ENCODE measurements at places on chromosomes 5 and 9.

DNA sequence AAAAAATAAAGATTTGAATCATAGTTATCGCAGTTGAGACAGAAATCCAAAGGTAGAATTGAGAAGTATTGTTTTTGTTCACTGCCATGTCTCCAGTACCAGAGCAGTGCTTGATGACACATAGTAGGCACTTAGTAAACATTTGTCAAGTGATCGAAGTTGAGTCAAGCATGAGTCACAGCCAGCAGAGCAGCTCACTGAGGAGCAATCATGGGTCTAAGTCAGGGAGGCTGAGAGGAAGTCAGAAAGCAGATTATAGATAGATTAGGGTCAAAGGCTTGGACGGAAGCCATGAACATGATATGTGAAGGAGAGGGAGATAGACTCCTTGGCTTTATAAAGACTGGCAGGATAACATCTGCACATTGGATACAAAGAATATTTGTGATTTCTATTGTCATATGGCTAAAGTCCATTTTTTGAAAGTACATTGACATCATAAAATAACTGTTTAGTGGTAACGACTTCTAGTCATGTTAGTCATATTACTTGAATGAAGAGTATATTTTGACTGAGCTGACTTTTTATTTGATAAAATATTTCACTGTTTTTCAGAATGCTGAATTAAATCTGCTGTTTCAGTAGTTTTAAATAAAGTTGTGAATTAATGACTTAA lies 168.5 kb downstream of the RAB3C start:
- no peak for DNase-seq

DNA sequence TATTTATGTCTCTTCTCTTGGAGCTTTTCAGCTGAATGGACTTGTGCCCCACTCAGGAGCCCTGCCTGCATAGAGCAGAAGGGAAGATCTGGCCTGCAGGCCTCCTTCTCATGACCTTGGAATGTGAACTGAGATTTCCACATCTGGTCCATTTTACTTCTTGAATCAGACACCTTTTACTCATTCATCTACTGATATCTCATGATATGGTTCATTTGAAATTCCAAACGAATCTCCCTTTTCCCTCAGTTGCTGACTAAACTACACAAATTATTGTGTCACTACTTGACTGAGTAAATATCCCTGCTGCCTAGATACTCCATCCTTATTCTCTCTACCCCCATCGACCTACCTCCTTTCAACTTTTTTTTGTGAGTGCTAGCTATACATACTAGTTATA lies 138.7 kb downstream of the PLCXD3 start:
- no peak for DNase-seq

DNA sequence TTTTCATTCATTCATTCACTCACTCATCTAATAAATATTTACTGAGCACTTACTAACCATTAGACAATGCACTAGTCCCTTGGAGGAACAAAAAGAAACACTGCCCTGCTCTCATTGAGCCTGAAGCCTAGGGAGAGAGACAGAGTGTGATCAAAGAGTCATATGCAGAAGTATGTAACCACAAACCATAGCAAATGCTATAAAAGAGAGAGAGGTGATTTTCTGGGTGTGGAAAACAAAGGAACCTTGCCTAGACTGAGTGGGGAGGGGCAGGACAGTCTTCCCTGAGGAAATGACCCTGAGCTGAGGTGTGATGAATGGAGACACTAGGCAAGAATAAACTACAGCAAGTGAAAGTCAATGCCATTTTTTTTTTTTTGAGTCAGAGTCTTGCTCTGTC lies 10.8 kb upstream of the ADRA1B start:
- no peak for DNase-seq

- no peak for DNase-seq
Measured at GRCh38 chr5:72288924-72289323, 31.1 kb downstream of the MRPS27 start.

DNA sequence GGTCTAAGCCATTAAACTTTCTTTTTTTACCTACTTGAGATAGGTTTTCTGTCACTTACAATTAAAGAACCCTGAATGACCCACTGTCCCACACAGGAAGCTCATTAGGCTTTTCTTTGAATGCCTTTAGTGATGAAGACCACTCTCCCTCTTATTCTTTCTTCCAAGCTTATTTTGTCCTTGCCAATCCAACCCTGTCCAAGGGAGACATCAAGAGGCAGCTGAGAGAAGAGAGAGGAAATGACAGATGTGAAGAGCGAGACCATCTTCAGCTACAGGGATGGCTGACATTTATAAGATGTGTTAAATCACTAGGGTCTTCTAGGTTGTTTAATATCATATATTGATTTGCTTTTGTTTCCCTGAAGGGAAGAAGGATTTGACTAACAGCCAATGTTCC lies 133.5 kb downstream of the FAM114A2 start:
- no peak for DNase-seq

DNA sequence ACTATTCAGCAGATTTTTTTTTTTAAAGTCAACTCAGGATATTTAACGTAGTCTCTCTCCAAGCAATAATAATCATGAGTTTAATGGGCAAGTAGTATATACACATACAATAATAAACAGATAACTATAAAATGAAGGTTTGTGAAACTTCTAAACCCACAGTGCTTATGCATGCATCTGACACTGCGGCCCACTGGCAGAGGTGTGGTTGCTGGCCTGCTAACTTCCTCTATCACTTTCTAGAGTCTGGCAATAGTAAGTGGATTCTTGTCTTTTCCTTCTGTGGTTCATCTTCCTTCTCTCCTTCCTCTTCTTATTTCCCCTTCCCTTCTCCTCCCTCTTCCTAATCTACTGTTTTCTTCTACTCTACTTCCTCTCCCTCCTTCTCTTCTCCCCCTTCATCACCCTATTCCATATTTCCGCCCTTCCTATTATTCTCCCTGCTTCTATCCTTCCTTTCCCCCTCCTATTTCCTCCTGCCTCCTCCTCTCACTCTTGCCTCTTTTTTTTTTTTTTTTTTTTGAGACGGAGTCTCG lies 18.6 kb upstream of the AGXT2 start:
- no peak for DNase-seq

DNA sequence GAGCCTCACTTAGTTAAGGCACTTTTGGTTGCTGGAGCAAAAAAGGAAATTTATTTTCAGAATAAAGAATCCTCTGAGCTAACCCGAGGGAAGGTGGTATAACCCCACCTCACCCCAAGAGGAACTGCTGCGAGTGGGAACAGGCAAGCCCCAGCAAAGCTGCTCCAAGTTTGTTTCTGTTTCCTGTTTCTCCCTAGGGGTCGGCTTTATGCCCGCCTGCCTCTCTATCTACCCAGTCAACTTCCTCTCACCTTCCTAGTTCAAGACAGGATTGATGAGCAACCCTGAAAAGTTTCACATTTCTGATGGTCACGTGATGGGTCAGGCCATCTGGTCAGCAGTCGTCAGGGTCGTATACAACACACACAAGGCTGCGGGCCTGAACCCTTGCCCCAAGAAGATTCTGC lies 31.1 kb downstream of the TRIO start:
- DNase-seq, result no peak

DNA sequence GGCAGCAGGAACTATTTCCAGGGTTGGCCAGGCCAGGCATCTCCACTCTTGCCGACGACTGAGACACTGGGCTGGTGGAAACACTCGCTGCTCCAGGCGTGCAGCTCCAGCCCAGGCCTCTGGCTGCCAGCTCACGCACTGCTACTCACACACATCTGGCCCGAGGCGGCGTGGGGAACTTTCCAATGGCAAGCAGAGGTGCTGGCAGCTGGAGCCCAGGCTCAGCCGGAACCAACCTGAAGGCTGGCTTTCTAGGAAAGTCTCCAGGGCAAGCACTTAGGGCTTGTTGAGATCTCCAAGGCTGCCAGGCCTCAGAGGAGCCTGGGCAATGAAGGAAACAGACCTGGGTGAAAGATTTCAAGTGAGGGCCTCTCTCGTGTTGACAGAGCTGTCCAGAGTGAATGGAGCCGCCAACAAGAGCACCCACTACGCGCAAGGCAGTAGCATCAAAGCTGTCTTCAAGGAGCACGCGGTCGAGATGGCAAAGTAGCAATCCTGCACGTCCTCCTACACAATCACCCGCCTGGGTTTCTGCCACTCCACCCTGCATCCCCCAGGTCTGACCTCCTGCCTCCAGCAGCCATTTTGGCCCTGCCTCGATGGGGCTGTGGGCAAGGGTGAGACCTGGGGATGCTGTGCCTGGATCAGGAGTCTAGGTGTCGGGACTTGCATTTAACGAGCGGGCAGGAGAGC lies 14.4 kb downstream of the SH3PXD2B start:
- DNase-seq, result no peak

DNA sequence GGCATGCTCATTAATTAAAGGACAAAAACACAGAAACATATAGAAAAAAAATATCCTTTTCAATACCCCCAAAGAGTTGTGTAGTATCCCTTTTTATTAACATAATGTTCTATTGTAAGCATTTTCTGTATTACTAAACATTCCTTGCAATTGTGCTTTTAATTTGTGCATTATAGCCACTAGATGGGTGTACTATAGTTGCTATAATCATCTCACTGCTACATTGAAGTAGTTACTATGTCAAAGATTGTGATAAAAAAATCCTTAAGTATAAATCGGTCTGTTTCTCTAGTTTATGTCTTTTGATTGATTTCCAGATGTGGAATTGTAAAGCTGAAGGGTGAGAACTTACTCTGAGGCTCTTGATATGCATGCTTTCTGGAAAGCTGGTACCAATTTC lies 21.4 kb downstream of the FREM1 start:
- no peak for DNase-seq

GRCh38 chr5:174003795-174004194 lies 14.8 kb downstream of the C5orf47 start:
- DNase-seq, result no peak

DNA sequence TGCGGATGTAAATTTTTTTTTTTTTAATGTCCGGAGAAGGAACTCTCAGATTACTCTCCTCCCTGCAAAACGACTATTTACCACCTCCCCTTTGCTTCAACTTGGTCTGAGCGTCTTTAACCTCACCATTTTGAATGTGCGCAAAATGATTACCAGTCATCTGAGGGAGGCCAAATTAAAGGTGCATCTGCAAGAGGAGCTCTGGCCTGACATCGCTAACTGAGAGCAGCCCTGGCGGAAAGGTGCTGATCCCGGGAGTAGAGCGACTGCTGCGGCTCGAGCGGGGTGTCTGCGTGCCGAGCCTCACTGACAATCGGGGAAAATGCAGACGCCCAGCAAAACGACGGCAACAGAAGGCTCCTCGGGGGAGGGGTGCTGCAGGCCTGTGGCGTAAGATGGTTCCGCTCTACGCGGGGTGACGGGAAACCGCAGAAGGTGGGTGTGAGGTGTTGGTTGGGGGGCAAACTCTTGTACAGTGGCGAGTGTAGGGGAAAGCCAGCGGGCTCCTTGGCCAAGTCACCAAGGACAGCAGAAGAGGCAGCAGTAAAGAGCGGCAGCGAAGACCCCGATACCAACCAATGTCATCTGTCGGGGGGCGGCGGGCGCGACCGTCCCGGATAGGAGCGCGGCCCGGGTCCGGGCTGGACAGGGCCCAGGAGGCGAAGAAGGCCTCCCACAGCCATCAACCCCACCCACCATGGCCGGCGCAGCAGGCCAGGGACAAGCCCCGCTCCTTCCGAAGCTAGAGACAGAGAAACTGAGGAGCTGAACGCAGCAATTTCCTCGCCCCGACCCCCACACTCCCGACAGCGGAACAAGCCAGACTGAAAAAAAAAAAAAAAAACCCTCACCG lies 557 bp downstream of the PJA2 start:
- no peak for DNase-seq

GRCh38 chr9:76738402-76738801 lies 25.8 kb upstream of the PCA3 start:
- DNase-seq, result no peak

DNA sequence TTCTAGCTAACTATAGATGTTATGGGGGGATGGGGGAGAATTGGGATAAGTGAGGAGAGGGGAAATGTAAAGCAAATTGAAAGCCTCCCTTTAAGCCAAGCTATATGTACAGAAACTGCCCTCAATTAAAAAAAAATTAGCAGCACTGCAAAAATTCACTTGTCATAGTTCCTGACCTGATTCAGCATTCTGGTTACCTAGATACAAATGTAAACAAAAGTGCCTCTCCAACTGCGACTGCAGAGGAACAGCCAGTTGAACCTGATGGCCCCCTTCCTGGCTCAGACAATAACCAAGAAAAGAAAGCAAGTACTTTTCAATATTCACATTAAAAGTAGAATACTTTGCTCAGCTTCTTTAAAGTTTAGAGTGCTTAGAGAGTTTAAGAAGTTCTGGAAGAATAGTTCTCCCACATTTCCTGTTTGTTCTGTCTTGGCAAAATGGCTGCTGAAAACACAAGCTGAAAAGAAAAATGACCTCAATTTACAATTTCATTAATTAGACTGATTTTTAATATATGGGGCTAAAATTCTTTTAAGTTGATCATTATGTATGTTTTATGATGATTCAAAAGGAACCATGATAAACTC lies 1.5 kb downstream of the FAM81B start:
- no peak for DNase-seq

DNA sequence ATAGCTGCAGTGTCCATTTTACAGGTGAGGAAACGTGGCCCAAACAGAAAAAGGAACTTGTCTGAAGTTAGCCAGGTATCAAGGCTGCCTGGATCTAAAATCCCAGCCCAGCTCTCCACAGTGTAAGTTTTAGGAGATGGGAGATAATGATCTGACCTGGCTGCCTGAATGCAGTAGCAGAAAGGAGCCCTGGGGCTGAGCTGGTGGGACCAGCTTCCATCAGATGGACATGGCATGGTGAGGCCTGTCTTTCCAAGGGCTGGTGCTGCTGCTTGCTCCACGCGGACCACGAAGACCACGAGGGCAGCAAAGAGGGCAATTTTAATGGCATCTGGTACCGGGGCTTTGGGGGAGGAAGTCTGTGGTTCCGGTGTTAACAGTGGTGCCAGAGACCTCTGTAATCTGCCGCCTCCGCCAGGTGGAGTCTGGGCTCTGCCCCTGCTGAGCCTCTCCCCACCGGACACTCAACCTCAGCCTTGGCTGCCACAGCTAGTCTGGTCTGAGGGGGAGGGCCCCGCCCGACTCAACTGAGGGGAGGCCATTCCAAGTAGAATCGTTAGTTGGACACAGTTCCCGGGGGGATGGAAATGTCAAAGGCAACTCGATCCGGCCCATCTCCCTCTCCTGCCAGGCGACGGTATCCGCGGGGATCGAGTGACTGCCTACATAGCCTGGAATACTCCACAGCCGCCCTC lies 650 bp downstream of the MYORG start:
- DNase-seq, result no peak

DNA sequence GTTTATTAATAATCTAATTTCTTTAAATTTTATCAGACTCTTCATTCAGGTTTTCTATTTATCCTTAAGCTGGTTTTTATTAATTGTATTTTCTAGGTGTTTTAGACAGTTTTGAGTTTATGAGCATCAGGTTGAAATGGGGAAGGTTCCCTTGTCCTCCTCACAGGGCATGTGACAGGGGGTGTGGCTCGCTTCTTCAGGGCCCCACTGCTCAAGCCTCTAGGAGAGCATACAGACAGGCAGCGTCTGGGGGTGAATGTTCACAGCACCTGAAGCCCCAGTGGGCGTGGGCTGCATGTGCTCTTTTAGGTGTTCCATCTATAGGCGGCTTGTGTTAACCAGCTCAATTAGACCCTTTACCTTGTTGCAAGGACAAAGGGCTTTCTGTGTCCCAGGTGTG lies 78.2 kb upstream of the RUFY1 start:
- no peak for DNase-seq

- peak; percentile 90 for DNase-seq
Measured at GRCh38 chr5:120463991-120464626, at the start of gene PRR16. Gene PRR16 (plus strand): TSS chr5:120464300.

GRCh38 chr5:4424895-4425294 lies 715.2 kb upstream of the ADAMTS16 start:
- DNase-seq, result no peak

GRCh38 chr9:23822261-23823169 lies 3.5 kb downstream of the ELAVL2 start:
- DNase-seq, result no peak

Data from osteocyte (in vitro differentiated cells).